ENCODE measurements at places on chromosomes 12 and 14. TPM values are rescaled to one million over a fixed set of nuclear protein-coding genes. Genes with fewer than 3 reads are reported as not detected.

The FBXL14 gene
- 10.3 TPM for polyA plus RNA-seq

The BATF gene
- 0.67 TPM for polyA plus RNA-seq

The FLRT2 gene
- polyA plus RNA-seq, result 46.9 TPM

The KLRK1 gene
- 4.2 TPM for polyA plus RNA-seq

The OTOGL gene
- polyA plus RNA-seq, result 0.22 TPM

DNA sequence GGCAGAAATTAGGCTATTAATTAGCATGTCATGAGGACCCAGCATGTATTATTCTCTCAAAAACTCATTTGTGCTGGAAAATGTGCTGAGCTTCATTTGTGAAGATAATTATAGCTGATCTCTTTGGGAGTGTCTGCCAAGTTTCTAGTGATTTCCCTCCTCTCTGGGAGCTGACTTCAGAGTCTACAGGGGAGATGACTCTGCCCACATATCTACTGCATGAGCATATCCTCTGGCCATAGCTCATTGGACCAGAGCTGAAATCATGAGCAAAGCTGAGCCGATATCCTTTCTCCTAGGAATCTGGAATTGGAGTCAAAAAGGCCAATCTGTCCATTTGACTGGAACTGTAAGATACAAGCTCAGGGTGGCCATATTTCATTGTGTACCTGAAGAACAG is 5.9 kb downstream of the CCDC198 start:
- peaks cover 1% of the 10 kb centered on the region for H3K36me3 ChIP-seq
- no peak overlapping the region for H3K27ac ChIP-seq
- DNase-seq, result no peak
- H3K4me1 ChIP-seq, result no peaks in the 10 kb centered on the region

DNA sequence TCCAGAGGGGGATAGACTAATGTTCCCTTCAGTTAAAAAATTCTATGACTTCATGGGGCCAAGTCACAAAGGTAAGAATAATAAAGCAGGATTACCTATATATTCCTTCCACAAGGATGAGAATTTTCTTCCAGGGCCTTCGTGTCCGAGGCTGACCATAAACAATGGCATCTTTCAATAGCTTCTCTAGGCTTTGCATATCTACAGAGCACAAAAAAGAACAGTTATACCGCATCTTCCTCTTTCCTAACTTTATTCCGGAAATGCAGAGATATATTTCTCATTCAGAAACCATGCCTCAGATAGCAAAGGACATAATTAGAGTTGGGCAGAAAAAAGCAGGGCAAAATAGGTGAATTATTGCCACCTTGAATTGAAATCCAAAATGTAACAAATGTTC is 58.3 kb upstream of the ISM2 start:
- H3K27ac ChIP-seq, result no peak overlapping the region
- peaks cover 34% of the 10 kb centered on the region for H3K36me3 ChIP-seq
- DNase-seq, result no peak

DNA sequence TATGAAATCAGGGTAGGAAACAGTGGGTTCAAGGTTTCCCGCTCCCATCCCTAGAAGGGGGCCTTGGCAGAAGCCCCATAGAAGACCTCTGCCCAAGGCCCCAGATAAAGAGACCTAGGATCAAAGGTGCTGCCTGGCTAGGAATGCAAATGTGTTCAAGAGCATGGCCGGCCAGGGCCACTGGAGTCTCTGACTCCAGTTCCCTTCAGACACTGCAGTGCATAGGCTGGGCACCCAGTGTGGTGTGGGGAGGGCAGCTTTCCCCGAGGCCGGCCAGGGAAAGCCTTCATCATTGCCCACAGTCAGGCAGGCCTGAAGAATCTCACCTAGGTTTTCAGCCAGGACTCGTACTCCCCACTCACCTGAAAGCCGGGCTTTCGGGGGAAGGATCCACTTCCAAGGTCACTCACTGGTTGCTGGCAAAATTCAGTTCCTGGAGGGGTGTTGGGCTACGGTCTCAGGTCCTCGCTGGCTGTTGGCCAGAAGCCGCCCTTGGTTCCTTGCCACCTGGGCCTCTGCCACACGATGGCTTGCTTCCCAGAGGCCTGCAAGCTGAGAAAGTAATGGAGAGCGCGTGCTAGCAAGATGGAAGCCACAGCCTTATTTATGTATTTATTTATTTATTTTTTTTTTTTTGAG is 9.7 kb upstream of the PEBP1 start:
- H3K27me3 ChIP-seq, result no peaks in the 10 kb centered on the region
- H3K4me1 ChIP-seq, result peaks cover 5% of the 10 kb centered on the region
- no peak for DNase-seq

GRCh38 chr12:20188930-20189653 is 179.2 kb upstream of the PDE3A start:
- no peak for DNase-seq
- no peak overlapping the region for H3K4me3 ChIP-seq
- no peaks in the 10 kb centered on the region for H3K36me3 ChIP-seq

- H3K27ac ChIP-seq, result no peak overlapping the region
- no peaks in the 10 kb centered on the region for H3K27me3 ChIP-seq
- no peak overlapping the region for H3K4me3 ChIP-seq
- no peaks in the 10 kb centered on the region for H3K4me1 ChIP-seq
- no peaks in the 10 kb centered on the region for H3K36me3 ChIP-seq
Observed at GRCh38 chr14:80714474-80714873, 227.1 kb downstream of the CEP128 start.

DNA sequence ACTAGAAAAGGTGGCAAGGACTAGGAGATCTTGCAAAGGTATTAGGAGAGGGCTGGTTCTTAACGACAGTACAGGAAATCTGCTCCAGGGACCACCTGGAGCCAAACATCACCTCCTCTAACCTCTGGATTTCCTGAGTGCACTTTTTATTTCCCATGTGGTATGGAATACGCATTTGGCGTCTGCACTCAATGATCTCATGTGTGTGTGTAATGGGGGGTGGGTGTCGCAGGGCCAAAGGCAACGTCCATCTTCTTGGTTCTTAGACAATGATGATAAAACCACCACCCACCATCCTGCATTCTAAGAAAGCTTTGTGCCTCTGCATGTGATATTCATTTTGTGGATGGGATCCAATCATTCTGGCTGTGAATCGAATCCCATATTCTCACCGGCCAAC is 68.8 kb downstream of the CLMN start:
- H3K27me3 ChIP-seq, result no peaks in the 10 kb centered on the region
- peaks cover 51% of the 10 kb centered on the region for H3K4me1 ChIP-seq
- H3K4me3 ChIP-seq, result no peak overlapping the region

GRCh38 chr12:16385782-16386646 is 38.6 kb downstream of the MGST1 start:
- H3K27ac ChIP-seq, result no peak overlapping the region
- no peak overlapping the region for H3K4me3 ChIP-seq
- H3K27me3 ChIP-seq, result no peaks in the 10 kb centered on the region
- H3K36me3 ChIP-seq, result no peaks in the 10 kb centered on the region
- DNase-seq, result peak; percentile 43

GRCh38 chr12:127501916-127502315 is 765.1 kb upstream of the TMEM132C start:
- no peak overlapping the region for H3K4me3 ChIP-seq
- no peak for DNase-seq
- no peaks in the 10 kb centered on the region for H3K36me3 ChIP-seq
- no peak overlapping the region for H3K27ac ChIP-seq
- H3K27me3 ChIP-seq, result no peaks in the 10 kb centered on the region

GRCh38 chr12:25716842-25717241 is 163.8 kb upstream of the LMNTD1 start:
- no peak overlapping the region for H3K4me3 ChIP-seq
- no peaks in the 10 kb centered on the region for H3K27me3 ChIP-seq
- H3K4me1 ChIP-seq, result no peaks in the 10 kb centered on the region
- H3K36me3 ChIP-seq, result no peaks in the 10 kb centered on the region

- H3K4me1 ChIP-seq, result no peaks in the 10 kb centered on the region
- no peak overlapping the region for H3K27ac ChIP-seq
- H3K36me3 ChIP-seq, result no peaks in the 10 kb centered on the region
- no peak overlapping the region for H3K4me3 ChIP-seq
- H3K27me3 ChIP-seq, result no peaks in the 10 kb centered on the region
- DNase-seq, result no peak
Observed at GRCh38 chr12:31599053-31599452, 8.1 kb upstream of the DENND5B start.

- no peak for DNase-seq
- no peaks in the 10 kb centered on the region for H3K4me1 ChIP-seq
- no peak overlapping the region for H3K27ac ChIP-seq
- H3K27me3 ChIP-seq, result no peaks in the 10 kb centered on the region
Observed at GRCh38 chr14:104011824-104012517, 69.6 kb upstream of the RD3L start.

DNA sequence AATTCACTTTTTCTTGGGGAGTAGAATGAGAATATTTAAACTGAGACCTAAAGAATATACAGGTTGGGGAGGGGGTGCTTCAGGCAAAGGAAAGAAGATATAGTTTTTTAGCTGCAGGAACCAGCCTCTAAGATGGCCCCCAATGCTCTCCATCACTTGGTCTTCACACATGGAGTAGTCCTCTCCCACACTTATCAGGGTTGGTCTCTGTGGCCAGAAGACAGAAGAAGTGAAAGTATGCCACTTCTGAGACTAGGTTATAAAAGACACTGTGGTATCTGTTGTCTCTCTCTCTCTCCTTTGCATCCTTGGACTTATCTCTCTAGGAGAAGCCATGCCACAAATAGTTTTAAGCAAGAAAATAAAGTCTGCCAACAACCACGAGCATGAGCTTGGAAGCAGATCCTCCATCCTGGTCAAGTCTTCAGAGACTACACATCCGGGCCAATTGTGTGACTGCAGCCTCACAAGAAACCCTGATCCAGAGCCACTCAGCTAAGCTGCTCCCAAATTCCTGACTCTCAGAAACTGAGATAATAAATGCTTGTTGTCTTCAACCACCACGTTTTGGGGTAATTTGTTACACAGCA is 18.0 kb downstream of the PUS7L start:
- H3K4me3 ChIP-seq, result no peak overlapping the region
- no peaks in the 10 kb centered on the region for H3K27me3 ChIP-seq
- H3K4me1 ChIP-seq, result no peaks in the 10 kb centered on the region
- DNase-seq, result no peak
- H3K27ac ChIP-seq, result no peak overlapping the region

GRCh38 chr14:76727384-76727783 is 33.9 kb upstream of the VASH1 start:
- no peak for DNase-seq
- no peaks in the 10 kb centered on the region for H3K36me3 ChIP-seq
- H3K4me3 ChIP-seq, result no peak overlapping the region
- H3K4me1 ChIP-seq, result no peaks in the 10 kb centered on the region

DNA sequence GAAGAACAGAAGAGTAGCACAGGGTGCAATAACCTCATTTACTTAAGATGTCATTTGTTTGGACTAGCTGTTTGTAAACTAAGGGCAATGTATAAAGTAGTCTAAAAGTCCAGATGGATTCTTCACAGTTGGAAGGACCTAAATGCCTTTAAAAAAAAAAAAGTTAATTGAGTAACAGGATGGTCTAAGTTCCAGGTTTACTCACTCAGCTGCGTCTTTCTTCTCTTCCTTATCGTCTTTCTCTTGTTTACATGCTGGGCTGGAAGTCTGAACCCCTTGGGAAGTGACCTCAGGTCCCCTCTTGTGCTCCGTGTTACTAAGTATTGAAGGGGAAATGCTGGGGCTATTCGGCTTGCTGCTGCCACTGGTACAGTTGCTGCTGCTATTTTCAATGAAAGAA is 82.5 kb downstream of the SH2B3 start:
- H3K4me3 ChIP-seq, result no peak overlapping the region
- H3K36me3 ChIP-seq, result peaks cover 69% of the 10 kb centered on the region
- DNase-seq, result peak; percentile 10
- no peaks in the 10 kb centered on the region for H3K27me3 ChIP-seq
